ENCODE measurements at places on chromosomes 7 and 10.
A peak's percentile ranks its signal among the peaks of the same experiment; 100 is the strongest.

DNA sequence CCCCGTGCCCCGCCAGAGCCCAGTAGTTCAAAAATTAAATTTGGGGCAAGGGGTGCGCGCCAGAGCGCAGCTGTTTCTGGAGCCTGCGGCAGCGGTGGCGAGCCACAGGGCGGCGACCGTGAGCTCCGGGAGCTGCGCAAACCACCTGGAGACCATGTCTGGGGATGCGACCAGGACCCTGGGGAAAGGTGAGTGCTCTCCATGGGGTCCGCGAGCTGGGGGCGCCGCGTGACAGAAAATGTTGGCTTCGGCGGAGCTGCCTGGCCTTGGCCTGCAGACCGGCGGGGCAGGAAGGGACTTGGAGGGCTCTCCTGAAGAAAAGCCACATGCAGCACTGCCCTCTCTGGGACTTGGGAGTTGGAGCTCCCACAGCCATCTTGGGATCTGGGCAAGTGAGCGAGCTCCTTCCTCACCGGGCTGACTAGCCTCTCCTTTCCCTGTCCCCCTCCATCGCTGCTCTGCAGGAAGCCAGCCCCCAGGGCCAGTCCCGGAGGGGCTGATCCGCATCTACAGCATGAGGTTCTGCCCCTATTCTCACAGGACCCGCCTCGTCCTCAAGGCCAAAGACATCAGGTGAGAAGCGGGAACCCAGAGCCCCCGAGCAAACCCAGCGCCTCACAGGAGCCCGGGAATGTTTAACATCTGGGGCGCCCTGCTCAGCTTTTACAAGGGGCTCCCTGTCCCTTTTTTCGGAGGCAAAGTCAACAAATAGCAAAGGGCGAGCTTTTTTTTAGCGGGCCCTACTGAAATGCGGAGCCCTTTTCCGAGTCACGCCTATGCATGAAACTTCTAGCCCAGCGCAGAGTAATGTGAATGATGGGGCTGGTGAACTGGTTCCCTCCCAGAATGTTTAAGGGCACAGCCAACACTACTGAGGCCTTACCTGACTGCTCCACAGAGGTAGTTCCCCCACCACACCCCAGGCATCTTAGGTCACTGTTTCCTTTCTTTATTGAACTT lies 6.1 kb downstream of the GSTO2 start:
- DNase-seq, result peak; percentile 50

DNA sequence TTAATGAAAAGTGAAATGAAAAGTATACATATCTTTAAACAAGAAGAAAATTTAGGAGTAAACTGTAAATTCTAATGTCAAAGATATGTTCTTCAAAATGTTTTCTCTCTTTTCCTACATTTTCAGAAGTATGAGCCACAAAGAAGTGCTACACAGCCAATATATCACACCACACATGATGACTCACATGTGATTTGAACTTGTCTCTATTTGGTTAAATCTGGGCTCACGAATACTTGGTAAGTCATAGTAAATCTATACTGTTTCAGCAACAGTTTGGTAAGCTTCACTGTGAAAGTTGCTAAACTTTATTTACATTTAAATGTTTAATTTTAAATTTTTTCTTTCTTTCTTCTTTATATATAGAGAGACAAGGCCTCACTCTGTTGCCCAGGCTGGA lies 380.6 kb upstream of the IGFBP3 start:
- DNase-seq, result peak; percentile 77

DNA sequence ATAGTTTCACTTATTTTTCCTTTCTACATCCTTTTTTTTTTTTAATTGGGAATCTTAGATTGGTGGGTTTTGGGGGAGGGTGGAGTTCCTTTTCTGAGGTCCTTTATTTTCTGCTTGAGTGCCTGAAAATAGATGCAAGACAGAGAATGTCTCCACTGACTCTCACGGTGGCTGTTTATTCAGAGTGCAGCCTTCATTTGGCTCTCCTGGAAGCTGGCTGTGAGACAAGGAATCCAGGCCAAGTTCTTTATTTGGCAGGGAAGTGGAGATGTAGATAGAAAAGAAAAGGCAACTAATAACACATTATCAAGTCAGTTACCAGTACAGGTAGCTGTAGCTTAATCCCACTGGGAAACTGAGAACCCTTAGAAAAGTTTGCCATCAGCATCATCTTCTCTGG lies 118.6 kb downstream of the CNTNAP2 start:
- no peak for DNase-seq

GRCh38 chr10:49435225-49435624 lies 39.3 kb upstream of the DRGX start:
- no peak for DNase-seq

- DNase-seq, result no peak
Measured at GRCh38 chr10:28545967-28546644, 13.2 kb downstream of the WAC start.
